ENCODE measurements at places on chromosomes 5 and 9.

GRCh38 chr9:121284733-121285451 is 16.9 kb downstream of the GSN start:
- DNase-seq = no peak

GRCh38 chr5:64502196-64502595 is 3.6 kb upstream of the RGS7BP start:
- DNase-seq = no peak

DNA sequence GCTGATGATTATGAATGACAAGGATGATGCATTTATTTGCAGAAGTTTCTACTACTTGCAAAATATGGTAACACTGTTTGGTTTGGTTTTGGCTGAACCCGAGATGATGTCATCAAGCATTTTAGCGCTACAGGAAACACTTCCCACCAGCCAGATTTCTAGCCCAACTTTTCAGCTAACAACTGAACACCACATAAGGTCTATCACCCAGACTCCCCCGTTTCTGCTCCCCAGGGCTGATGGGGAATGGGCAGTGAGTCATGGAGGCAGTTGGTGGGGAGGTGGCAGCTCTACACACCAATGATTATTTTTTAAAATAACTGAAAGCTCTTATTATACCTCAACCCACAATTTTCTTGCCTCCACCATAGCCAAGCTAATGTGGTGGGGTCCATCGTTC is 302.9 kb downstream of the CEMIP2 start:
- no peak for DNase-seq

DNA sequence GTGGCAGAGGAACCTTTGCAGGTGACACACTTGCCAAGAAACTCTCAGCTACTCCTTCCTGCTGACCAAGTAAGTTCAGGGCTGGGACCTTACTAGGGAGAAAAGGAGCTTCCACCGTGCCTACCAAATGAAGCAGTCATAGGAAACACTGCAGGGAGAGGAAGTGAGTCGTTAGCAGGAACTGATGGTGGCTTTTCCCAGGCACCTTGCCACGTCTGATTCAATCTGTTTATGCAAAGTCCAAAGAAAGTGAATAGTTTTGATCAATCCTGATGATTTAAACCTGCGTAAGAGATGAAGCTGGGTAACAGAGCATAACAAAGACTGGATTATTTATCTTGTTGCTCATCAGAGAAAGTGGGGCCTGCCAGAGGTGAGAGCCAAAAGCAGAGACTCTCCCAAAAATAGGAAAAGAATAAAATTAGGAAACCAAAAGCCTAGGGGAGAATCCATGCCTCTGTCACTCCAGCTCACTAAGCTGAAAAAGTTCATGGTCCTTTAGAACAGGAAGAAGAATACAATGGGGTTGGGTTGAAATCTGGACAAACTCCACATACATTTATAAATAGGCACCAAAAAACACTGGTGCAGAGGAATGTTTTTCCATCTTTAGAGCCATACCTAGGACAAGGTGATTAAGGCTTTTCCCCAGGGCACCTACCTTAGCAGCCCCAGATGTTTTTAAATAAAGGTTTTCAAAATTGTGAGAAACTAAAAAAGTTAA is 9.3 kb upstream of the PFDN1 start:
- DNase-seq = peak; percentile 33

GRCh38 chr9:61665330-61665751 is 475.5 kb downstream of the SPATA31A7 start:
- no peak for DNase-seq

DNA sequence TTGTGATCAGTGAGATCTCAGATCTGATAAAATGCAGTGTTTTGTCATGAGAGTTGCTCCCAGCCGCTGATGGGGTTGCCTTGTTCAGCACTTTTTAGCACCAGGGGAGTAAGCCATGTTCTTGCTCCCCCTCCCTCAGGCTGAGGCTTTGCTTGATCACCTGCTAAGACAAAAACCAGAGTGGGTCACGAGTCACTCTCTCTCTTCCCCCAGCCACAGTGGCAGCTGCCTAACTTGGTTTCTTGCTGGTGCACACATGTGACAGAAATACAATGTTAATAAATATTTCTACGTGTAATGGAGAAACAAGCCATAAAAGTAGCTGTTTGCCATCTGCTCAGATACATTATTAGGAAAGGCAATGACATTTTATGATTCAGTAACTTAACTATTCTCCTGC is 212.4 kb upstream of the DMRT1 start:
- DNase-seq = no peak

DNA sequence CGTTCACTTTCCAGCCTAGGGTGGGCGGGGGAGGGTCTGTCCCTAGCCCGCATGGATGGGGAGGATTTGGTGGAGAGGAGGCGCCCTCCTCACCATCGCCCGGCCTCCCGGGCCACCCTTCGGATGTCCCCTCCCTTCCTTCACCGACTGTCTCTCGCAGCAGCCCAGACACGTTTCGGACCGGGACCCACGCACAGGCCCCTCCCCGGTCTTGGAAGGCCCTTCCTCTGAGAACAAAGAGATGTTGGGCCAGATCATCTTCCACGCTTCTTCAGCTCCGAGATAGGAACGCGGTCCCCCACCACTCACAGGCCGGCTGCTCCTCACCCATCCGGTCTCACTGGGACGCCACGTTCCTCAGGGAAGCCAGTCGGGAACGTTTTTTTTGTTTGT is 640 bp upstream of the DPM2 start:
- DNase-seq = no peak

- DNase-seq = no peak
Measured at GRCh38 chr5:177997319-177997670, 1.3 kb upstream of the PROP1 start.
